ENCODE measurements at places on chromosomes 6 and 20.

GRCh38 chr6:11766589-11767450 lies 11.8 kb downstream of the ADTRP start:
- no peak for DNase-seq

DNA sequence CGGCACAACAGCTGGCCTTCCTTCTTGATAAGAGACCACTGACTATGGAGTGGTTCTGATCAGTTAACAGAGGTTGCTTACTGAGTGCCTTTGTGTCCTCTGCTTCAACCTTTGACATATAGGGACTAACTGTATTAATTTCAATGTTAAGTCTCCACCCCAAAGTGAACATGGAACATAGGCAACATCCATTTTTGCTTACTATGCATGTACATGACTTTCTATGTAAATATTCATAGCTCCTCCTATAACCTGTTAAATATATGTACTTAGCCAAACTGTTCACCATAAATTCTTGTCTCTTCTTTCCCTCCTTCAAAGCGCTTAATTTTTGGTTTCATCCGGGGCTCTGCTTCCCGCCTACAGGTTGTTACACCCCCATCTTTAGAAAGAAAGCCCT lies 334.8 kb downstream of the EPM2A start:
- DNase-seq: no peak

- DNase-seq: no peak
Measured at GRCh38 chr6:131545317-131545716, 27.7 kb upstream of the ARG1 start.

GRCh38 chr6:89216411-89216810 lies 747 bp downstream of the GABRR1 start:
- DNase-seq: no peak

GRCh38 chr6:142884214-142885035 lies 60.6 kb downstream of the HIVEP2 start:
- no peak for DNase-seq

DNA sequence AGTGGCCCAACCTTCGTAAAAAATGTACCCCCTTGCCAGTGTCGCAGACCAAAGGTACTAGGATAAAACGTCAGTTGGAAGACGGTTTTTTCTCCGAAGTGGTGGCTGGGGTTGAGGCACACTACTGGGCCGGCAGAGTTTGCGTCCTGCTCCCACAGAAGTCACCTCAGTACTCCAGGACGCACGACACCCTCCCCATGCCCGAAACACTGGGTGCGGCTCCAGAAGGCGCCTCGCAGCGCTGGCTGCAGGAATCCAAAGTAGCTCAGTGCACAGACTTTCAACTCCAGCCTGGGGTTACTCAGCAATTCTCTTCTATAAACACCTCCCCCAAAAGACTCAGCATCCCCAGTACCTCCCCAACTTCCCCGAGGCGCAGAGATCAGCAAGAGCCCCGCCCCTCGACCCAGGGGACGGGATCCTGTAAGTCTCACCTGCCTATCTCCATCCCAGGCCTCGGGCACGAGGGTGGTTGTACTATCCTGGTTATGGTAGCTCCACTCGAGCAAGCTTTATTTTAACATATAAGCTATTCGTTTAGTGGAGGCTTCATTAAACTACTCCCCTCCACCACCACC lies 88.2 kb downstream of the ZFP64 start:
- DNase-seq: no peak
